NCI-H69 (cell line): ENCODE measurements at places on chromosomes 1 and 21.

GRCh38 chr1:88036345-88037014 lies 647.6 kb upstream of the PKN2 start:
- DNase-seq, result no peak

GRCh38 chr1:187157552-187157951 lies 328.8 kb downstream of the PLA2G4A start:
- DNase-seq, result peak; percentile 90

DNA sequence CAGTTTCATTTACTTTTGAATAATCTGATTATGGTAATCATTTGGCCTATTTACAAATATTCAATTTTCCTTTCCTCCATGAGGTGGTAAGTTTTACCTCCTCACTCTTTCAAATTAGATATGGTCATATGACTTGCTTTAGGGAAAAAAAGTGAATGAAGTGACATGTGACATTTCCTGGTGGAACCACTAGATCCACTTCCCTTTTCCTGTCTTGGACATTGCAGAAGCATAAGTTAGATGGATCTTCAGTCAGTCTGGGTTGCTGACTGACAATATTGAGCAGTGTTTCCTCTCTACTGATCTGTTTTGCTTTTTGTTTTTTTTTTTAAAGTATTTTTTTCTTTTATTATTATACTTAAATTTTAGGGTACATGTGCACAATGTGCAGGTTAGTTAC lies 481.1 kb upstream of the PTBP2 start:
- DNase-seq, result no peak

DNA sequence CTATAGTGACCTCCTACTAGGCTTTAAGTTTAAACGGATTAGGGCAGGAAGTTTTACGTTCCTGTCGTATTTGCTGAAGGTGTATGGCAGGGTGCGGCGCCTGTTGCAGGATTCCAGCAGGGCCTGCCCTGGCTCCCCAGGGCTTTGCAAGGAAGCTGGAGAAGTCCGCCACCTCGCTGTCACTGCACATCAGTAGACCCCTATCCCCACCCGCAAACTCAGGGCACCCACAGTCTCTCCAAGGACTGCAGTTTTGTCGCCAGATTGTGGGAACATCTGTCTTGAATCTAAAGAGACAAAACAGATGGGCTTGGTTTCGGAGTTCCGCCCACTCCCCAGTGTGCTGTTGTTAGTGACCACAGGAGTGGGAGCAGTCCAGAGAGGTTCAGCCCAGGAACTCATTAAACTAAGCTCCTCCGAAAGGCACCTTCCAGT lies 110.8 kb downstream of the CDC7 start:
- DNase-seq, result peak; percentile 17

DNA sequence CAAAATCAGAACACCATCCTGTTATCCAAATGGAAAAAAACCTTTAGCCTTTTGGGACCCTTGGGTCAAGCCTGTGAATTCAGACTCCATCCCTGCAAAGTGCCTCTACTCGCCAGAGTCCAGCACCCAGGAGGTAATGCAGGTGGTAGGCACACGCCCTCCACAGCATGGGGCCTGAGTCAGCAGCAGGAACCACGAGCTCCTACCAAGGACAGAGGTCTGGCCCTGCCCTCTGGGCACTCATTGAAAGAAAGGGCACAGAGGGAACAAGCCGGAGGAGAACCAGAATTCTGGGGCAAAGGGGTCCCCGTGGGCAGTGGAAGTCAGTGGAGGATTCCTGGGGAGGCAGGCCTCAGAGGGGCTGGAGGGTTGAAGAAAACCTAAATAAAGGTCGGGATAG lies 438.1 kb downstream of the NPHP4 start:
- no peak for DNase-seq

GRCh38 chr1:78586572-78586971 lies 33.7 kb upstream of the IFI44L start:
- no peak for DNase-seq

DNA sequence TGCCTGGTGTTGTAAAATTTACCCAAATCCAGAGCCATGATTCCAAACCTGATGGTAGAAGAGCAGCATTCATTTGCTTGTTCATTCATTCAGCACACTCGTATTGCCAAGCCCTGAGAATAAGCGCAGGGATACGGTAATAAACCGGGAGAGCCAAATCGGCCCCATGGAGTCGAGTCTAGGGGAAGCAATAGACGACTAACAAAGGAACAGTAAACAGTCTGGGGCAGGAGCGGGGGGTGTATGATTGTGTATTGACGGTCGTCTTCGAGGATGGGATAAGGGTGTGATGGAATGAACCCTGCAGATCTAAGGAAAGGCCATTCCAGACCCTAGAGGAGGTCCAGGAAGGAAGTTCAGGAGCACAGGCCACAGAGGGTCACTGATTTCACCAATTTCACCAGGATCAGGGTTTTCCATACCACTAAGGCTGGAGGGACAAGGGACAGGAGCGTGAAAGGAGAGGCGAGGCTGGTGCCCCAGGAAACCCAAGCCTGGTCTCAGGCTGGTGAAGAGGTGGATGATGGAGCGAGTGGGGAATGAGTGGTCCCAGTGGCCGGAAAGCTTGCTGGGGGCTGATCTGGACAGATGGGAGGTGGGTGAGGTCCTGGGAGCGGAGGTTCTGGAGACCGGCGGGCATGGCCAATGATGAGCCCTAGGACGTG lies 61.1 kb upstream of the PDE9A start:
- DNase-seq, result no peak

GRCh38 chr1:47812904-47813514 lies 184.2 kb downstream of the TRABD2B start:
- DNase-seq, result peak; percentile 54

DNA sequence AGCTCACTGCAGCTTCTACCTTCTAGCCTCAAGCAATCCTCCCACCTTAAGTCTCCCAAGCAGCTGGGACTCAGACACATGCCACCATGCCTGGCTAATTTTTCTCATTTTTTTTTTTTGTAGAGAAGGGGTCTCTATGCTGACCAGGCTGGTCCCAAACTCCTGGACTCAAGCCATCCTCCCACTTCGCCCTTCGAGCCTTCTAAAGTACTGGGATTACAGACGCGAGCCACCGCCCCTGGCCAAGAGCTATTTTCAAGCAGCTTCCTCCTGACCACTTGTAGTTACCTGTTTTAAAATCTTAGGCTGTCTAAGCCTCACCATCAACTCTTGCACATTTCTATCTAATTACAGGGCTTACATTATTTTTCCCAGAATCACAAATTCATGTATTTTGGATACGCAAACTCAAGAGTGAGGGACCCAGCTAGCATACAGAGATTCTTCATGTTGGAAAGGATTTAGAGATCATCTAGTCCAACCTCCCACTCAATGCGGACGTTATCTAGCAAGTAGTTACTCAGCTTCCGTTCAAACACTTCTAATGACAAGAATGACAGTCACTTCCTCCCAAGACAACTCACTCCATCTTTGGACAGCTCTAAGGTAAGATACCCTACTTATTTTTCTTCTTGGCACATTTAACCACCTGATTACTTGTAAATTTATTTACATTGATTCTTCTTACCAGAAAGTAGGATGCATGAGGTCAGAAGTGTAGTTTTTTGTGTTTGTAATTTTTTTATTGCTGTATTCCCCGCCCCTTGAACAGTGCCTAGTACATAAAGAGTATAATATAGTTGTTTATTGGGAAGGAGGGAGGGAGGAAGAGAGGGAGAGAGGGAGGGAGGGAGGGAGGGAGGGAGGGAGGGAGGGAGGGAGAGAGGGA lies 65.4 kb downstream of the LUZP1 start:
- DNase-seq, result no peak

GRCh38 chr1:243488459-243489157 lies 232.8 kb downstream of the SDCCAG8 start:
- no peak for DNase-seq

- DNase-seq, result no peak
These were observed 487 bp downstream of the HJV start for GRCh38 chr1:146021050-146021445.

DNA sequence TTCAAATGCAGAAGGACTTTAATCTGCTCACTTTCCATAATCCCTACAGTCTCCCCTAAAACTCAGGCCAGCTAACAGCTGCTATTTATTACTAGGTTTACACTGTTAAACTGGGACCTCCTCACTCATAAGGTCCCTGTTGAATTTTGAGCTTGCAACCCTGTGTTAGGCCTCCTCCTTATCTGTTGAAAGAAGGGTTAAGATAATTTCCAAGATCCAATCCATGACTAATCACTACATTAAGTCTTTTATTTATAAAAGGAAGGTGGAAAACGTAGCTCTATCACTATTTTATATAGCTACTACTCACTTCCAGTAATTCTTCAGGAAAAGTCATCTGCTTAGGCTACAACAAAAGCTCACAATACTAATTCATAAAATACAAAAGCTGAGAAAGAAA lies 79.5 kb downstream of the EVI5 start:
- no peak for DNase-seq

DNA sequence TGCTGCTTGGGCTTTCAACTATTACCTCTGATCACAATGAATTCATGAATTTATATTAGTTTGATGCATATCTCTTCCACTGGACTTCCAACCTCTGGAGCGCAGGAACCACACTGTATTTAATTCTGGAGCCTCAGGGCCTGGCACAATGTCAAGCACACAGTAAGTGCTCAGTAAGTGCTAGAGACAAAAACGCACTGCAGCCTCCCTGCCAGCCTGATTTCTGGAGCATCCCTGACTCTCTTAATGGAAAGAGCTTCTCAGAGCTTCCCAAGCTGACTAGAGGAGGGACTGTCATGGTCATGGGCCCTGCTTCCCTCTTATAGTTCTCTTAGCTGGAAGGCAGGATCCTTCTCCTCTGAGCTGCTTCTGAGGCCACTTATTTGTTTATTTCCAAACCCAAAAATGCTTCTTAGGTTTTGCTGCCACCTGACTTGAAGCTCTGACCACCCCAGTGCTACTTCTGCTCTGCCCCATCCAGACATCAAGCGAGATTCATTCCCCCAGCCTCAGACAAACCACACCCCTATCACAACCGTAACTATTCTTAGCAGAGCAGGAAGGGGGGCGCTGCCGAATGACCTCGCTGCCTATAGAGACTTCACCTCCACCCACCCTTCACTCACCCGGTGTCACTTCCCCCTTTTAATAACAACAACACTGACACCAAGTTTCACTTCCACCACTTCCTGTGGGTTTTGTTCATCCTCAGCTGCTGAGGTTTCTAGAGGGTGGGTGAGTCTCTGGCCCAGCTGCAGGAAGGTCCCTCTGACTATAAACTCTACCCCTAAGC lies 33.6 kb downstream of the NUAK2 start:
- peak; percentile 31 for DNase-seq

DNA sequence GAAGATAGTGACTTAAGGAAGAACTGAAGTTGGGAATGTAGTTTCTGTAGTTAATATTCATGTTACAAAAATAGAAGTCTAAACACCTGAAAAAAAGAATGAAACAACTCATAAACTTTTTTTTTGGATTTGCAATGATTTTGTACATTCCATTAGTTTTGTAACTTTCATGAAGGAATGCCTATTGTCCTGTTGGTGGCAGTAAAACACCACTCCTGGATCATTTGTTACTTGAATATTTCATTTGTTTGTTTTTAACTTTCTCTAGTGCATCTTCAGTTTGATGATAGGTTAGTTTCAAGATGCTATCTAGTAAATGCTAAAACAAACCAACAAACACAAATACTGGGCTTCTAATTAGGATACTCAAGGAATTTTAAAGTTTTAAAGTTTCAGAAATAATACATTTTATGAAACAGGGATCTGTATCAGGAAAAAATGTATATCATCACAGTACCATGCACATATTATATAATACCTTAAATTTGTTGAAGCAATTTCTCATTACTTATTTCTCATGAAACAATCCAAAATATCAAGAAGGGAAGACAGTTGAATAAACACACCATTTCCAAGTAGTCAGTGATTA lies 229.7 kb upstream of the CACYBP start:
- DNase-seq, result peak; percentile 73

DNA sequence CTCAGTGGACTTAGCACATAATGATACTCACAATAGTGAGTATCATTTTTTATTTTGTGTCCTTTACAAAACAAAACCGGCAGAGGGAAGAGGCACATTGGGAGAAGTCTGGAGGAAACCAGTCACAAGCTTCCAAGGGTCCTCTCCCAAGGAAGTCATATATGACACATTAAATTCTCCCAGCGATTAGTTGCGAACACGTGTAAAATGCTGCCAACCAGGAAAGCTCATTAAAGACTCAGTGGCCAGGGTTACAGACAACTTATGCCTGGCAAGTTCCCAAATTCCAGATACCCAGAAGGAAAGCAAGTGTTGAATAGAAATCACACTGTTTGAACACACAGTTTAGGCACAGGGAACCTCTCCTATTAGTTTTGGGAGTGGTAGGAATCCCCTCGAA lies 52.5 kb downstream of the TTC13 start:
- no peak for DNase-seq

DNA sequence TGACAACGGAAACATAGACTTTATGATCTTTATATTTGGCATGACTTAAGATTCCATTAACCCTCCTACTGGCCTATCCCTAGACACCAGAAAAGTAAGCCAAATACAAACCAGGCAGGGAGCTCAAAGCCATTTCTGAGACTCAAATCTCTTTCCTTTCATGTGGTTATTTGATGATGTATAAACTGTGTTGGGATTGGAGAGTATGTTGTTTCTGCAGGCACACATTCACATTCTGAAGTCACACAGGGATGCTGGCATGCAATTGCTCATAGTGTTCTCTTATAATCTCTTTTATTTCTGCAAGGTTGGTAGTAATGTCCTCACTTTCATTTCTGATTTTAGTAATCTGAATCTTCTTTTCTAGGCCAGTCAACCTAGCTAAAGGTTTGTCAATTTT lies 5.8 kb downstream of the ZMYND12 start:
- no peak for DNase-seq

- DNase-seq, result no peak
These were observed 18.7 kb downstream of the TRABD2B start for GRCh38 chr1:47978486-47978885.

DNA sequence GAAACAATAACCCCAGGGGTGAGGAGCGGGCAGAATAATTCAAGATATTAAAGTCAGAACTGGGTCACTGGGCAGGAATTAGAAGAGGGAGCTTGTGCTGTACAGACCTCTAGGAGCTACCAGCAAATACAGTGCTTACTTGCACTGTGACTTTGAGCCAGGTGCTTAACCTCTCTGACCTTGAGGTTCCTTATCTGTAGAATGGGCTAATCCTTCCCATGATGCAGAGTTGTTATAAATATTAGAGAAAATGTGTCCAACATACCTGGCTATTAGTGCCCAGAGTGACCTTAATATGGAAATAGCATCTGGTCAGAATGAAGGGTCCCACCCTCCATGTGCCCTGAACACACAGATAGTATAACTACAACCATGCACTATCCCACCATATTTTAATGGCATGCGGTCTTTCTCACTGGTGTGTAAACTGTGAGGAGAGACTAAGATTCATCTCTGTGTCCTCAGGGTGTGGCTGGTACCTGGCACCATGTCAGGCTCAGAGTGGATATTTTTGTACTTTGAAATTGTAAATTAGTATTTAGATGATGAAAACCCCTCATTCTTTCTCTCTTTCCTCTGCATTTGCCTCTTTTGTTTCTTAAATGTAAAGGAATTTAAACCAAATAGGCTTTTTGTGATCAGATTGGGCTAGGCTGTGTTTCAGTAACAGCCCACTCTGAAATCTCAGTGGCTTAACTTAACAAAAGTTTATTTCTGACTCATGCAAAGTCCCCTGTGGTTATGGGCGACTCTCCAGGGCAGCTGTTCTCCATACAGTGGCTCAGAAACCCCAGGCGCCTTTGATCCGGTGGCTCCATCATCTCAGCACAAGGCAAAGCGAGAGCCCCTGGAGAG lies 60.0 kb upstream of the ROR1 start:
- DNase-seq, result peak; percentile 45
